ENCODE measurements at places on chromosomes 3 and 15. TPM values are rescaled to one million over a fixed set of nuclear protein-coding genes. Genes with fewer than 3 reads are reported as not detected.
A peak's percentile ranks its signal among the peaks of the same experiment; 100 is the strongest.

GRCh38 chr3:185934174-185934557, 3.6 kb downstream of the TRA2B start:
- no peaks in the 10 kb centered on the region for H3K36me3 ChIP-seq
- peak overlapping the region; percentile 98 for H3K4me3 ChIP-seq
- DNase-seq, result no peak
- peaks cover 69% of the 10 kb centered on the region for H3K4me1 ChIP-seq
- H3K27ac ChIP-seq, result peak overlapping the region; percentile 99

- no peaks in the 10 kb centered on the region for H3K27me3 ChIP-seq
- no peaks in the 10 kb centered on the region for H3K36me3 ChIP-seq
- no peak overlapping the region for H3K27ac ChIP-seq
- no peak for DNase-seq
These were observed 112.7 kb downstream of the SNRK start for GRCh38 chr3:43399034-43399433.

DNA sequence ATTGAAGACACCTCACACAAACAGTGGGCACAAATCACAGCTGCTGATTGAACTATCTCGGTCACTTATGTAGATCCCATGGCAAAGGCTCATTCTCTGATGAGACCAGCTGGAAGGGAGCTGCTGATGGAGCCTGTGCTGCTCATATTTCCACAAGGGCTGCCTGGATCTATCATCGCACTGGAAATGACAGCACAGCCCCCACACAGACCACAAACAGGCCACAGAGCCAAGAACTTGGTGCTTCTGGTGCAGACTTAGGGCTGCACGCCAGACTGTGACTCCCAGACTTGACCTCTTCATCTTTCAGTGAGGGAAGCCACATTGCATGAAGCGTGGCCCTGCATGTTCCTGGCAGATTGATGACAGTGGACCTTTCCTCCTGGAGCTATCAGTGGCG, 197.6 kb downstream of the MINAR1 start:
- H3K27ac ChIP-seq, result no peak overlapping the region
- H3K36me3 ChIP-seq, result no peaks in the 10 kb centered on the region
- H3K4me3 ChIP-seq, result no peak overlapping the region
- no peak for DNase-seq
- H3K27me3 ChIP-seq, result no peaks in the 10 kb centered on the region
- H3K4me1 ChIP-seq, result no peaks in the 10 kb centered on the region

- H3K27me3 ChIP-seq, result no peaks in the 10 kb centered on the region
- no peaks in the 10 kb centered on the region for H3K36me3 ChIP-seq
- no peak for DNase-seq
- no peak overlapping the region for H3K27ac ChIP-seq
These were observed 76.6 kb upstream of the CPOX start for GRCh38 chr3:98670020-98670419.

The CPNE9 gene
- 0.58 TPM for total RNA-seq

The HCN4 gene
- total RNA-seq, result not detected

The DUOXA2 gene
- not detected for total RNA-seq

GRCh38 chr15:92346063-92346462, 47.6 kb upstream of the ST8SIA2 start:
- DNase-seq, result no peak
- H3K36me3 ChIP-seq, result no peaks in the 10 kb centered on the region
- no peak overlapping the region for H3K4me3 ChIP-seq
- no peak overlapping the region for H3K27ac ChIP-seq
- H3K4me1 ChIP-seq, result no peaks in the 10 kb centered on the region

- H3K4me3 ChIP-seq, result no peak overlapping the region
- no peak for DNase-seq
- no peaks in the 10 kb centered on the region for H3K27me3 ChIP-seq
- no peaks in the 10 kb centered on the region for H3K4me1 ChIP-seq
- no peaks in the 10 kb centered on the region for H3K36me3 ChIP-seq
These were observed 24.5 kb upstream of the SLC7A14 start for GRCh38 chr3:170610321-170610884.

The NDUFB4 gene
- 82.1 TPM for total RNA-seq

The CHRD gene
- not detected for total RNA-seq

DNA sequence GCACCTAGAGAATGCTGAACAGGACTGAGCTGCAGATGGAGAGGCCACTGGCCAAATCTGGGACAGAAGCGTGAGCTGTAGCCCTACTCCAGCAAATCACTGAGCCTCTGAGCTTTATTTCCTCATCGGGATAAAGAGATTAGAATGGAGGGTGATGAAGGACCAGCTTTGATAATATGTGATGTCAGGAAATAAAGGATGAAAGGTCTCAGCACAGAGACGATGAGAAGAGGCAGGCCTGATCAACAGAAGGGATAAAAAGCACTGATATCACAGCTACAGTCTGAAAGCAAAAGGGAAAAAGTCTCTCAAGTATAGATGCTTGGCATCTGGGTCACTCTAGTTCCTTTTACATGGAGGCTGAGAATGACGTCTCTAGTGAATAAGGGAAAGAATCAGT, 70.0 kb downstream of the DHX30 start:
- H3K4me1 ChIP-seq, result no peaks in the 10 kb centered on the region
- no peaks in the 10 kb centered on the region for H3K27me3 ChIP-seq
- no peak for DNase-seq
- peaks cover 40% of the 10 kb centered on the region for H3K36me3 ChIP-seq

The MYL3 gene
- total RNA-seq, result not detected

- DNase-seq, result no peak
- no peak overlapping the region for H3K27ac ChIP-seq
- H3K27me3 ChIP-seq, result no peaks in the 10 kb centered on the region
- H3K4me3 ChIP-seq, result no peak overlapping the region
- H3K4me1 ChIP-seq, result no peaks in the 10 kb centered on the region
These were observed 21.4 kb upstream of the USF3 start for GRCh38 chr3:113717818-113718217.

- H3K27ac ChIP-seq, result no peak overlapping the region
- DNase-seq, result no peak
- no peaks in the 10 kb centered on the region for H3K4me1 ChIP-seq
- H3K36me3 ChIP-seq, result no peaks in the 10 kb centered on the region
These were observed 664.0 kb upstream of the SGO1 start for GRCh38 chr3:20849975-20850374.

GRCh38 chr3:47870156-47870555, 67.2 kb downstream of the DHX30 start:
- no peak overlapping the region for H3K4me3 ChIP-seq
- no peaks in the 10 kb centered on the region for H3K27me3 ChIP-seq

The MYH15 gene
- total RNA-seq, result 0.06 TPM

DNA sequence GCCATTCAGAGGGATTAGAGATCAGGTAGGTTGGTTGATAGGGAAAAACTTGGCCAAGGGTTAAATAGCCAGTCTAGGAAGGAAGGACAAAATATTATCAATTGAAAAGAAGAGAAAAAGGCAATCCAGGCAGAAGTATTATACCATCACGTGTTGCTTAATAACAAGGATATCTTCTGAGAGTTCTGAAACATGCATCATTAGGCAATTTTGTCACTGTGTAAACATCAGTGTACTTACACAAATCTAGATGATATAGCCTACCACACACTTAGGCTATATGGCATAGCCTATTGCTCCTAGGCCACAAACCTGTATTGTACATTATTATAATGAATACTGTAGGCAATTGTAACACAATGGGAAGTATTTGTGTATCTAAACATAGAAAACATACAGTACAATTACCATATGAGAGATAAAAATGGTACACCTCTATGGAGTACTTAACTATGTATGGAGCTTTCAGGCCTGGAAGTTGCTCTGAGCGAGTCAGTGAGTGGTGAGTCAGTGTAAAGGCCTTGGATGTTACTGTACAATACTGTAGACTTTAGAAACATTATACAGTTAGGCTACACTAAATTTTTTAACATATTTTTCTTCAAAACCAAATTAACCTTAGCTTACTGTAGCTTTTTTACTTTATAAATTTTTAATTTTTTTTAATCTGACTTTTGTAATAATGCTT, 2.7 kb downstream of the TEX55 start:
- no peaks in the 10 kb centered on the region for H3K4me1 ChIP-seq
- H3K27me3 ChIP-seq, result no peaks in the 10 kb centered on the region
- H3K4me3 ChIP-seq, result no peak overlapping the region
- no peaks in the 10 kb centered on the region for H3K36me3 ChIP-seq
- H3K27ac ChIP-seq, result no peak overlapping the region

Measured in CD4-positive, alpha-beta memory T cell (primary cell).